ENCODE measurements at places on chromosomes 7 and 10. TPM values are rescaled to one million over a fixed set of nuclear protein-coding genes. Genes with fewer than 3 reads are reported as not detected.

The PGAM2 gene
- total RNA-seq = 1.1 TPM

The TYSND1 gene
- 38.7 TPM for total RNA-seq

The SDK1 gene
- total RNA-seq = 0.47 TPM

The ANKRD30A gene
- not detected for total RNA-seq

The TAF5 gene
- total RNA-seq = 6.3 TPM

The TAS2R3 gene
- 0.90 TPM for total RNA-seq

All from T-cell (primary cell).